ENCODE measurements at places on chromosomes 5 and 9. TPM values are rescaled to one million over a fixed set of nuclear protein-coding genes. Genes with fewer than 3 reads are reported as not detected.

DNA sequence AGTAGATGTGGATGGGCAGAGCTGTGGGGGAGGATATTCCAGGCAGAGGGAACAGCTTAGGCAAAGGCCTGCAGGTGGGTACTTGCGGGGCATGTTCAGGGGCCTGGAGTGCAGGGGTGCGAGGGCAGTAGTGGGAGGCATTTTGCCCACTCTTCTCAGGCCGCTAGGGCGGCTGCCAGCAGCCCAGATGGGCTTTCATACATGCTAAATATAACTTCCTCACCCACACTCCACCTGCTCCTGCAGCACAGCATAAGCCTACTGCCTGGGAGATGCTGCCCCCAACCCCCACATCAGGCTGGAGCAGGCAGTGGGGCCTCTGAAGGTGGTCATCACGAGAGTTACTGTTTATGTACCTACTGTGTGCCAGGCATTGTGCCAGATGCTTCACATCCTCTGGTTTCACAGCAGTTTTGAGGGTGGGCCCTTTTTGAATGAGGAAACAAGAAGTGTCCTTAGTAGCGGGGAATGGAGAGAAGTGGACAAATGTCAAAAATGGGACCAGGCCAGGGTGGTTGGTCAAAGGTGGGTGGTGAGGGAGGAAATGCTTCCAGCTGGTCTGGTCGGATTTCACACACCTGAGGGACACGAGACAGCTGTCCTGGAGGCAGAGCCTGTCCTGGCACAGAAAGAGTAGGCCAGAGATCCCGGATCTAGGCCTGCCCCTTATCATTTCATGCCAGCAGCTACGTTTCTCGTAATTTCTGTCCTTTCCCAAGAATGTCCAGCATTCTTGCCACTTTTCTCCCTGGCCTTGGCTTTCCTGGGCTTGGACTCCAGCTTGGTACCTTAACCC is 12.1 kb downstream of the RGS14 start:
- no peak for DNase-seq

DNA sequence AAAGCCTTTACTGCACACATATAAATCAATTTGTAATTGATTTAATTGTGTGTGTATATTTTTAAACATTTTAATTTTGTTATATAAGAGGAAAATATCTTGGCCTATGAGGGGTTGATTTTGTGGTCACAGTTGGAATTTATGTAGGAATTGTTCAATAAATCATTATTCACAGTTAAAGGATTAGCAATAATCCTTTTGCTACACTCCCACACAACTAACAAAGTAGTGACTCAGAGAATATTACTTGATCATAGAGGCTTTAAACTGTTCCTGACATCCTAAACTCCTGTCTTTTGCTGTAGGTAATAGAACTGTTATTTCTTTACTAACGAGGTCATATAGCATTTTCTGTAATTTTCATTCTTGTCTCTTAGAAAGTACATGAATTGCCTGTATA is 95.5 kb downstream of the ZCCHC7 start:
- DNase-seq, result no peak

GRCh38 chr5:16981700-16982099 is 45.6 kb upstream of the MYO10 start:
- no peak for DNase-seq

The C9 gene
- polyA plus RNA-seq, result 0.50 TPM

DNA sequence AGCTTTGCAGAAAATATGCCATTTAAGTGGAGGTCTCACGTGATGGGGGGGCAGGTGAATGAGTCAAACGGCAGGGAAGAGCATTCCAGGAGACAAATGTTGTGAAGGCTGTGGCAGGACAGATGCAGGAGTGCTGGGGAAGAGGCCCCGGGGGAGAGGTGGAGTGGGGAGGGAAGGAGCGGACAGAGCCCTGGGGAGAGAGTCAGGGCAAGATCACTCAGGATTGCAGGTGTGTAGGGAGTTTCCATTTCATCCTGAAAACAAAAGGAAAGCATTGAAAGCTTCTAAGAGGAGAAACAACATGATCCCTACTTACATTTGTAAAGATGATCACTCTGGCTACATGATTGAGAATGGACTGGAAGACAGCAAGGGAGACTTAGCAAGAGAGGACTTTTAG is 323.3 kb downstream of the ASTN2 start:
- no peak for DNase-seq

The PCDHGB5 gene
- 7.8 TPM for polyA plus RNA-seq

GRCh38 chr9:135120249-135120648 is 32.8 kb downstream of the OLFM1 start:
- DNase-seq, result no peak

GRCh38 chr9:33817327-33818166 is 587 bp downstream of the UBE2R2 start:
- DNase-seq, result peak; percentile 41

GRCh38 chr5:141877356-141878185 is 639 bp downstream of the PCDH1 start:
- DNase-seq, result no peak

- DNase-seq, result no peak
Observed at GRCh38 chr5:15463231-15463980, 36.6 kb upstream of the FBXL7 start.

DNA sequence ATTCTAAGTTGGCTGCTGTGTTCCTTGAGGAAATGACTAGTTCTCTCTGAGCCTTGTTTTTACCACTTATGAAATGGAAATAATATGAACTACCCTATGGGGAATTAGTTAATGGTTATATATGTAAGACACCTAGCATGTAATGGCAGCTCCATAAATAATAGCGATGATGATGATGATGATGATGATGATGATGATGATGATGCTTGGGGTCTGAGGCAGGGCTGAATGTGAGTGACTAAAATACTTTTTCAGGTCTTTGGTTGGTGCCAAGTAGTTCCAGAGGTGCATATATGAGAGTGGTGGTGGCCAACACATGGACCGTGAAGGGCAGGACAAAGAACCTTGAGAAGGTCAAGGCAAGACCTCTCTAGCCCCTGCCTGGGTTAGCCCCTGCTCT is 123.3 kb upstream of the PANK3 start:
- no peak for DNase-seq

The GADD45G gene
- polyA plus RNA-seq, result 4.5 TPM

GRCh38 chr5:2181149-2181548 is 298.4 kb upstream of the IRX4 start:
- no peak for DNase-seq

GRCh38 chr5:146048994-146049703 is 56.2 kb downstream of the PLAC8L1 start:
- DNase-seq, result peak; percentile 52

- no peak for DNase-seq
Observed at GRCh38 chr9:126389992-126390391, 63.4 kb downstream of the MVB12B start.

DNA sequence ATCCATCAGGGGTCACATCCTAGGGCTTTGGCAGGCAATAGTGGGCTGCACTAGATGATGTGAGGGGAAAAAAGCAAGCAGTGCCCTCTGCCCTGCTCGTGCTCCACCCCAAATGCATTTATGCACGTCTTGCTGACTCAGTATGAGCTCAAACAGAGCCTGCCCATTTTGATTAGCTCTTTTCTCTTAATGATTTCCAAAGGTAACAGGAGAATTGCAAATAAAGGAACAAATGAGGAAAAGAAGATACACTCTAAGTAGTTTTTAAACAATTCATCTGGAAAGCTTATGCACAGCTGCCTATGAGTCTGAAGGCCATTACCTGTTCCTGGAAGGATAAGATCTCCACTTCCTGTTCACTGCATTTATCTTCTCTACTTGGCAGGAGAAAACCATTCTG is 364.2 kb downstream of the TMEM232 start:
- no peak for DNase-seq

- no peak for DNase-seq
Observed at GRCh38 chr9:8871396-8871795, 1071.8 kb upstream of the DMAC1 start.

GRCh38 chr9:132622159-132622558 is 39.8 kb downstream of the BARHL1 start:
- DNase-seq, result no peak

The TXNDC8 gene
- not detected for polyA plus RNA-seq

The PCDHB9 gene
- 5.0 TPM for polyA plus RNA-seq

GRCh38 chr5:53962306-53962705 is 348.1 kb downstream of the ARL15 start:
- no peak for DNase-seq

DNA sequence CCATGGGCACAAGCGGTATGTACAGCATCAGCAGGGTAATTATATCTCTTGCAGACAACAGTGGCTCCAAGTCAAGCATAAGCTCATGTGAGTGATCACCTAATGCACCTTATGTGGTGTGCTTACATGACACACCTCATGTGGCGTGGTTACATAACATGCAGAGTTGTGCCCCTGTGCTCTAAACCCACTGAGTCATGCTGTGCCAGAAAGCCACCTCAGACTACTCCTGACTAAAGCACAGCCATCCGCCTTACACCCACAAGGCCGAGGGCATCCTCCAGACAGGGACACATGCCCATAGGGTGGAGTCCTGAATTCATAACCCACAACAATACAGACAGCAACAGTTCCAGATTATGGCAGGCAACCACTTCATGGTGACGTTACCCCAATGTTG is 163.7 kb upstream of the SLC30A5 start:
- no peak for DNase-seq

The CARTPT gene
- polyA plus RNA-seq, result not detected

GRCh38 chr5:159049844-159050315 is 49.8 kb downstream of the EBF1 start:
- DNase-seq, result no peak

The KIF20A gene
- polyA plus RNA-seq, result 44.0 TPM

The MTMR12 gene
- 37.7 TPM for polyA plus RNA-seq

- no peak for DNase-seq
Observed at GRCh38 chr5:17928581-17928981, 294.3 kb downstream of the TAF11L14 start.

The TAS2R1 gene
- not detected for polyA plus RNA-seq

DNA sequence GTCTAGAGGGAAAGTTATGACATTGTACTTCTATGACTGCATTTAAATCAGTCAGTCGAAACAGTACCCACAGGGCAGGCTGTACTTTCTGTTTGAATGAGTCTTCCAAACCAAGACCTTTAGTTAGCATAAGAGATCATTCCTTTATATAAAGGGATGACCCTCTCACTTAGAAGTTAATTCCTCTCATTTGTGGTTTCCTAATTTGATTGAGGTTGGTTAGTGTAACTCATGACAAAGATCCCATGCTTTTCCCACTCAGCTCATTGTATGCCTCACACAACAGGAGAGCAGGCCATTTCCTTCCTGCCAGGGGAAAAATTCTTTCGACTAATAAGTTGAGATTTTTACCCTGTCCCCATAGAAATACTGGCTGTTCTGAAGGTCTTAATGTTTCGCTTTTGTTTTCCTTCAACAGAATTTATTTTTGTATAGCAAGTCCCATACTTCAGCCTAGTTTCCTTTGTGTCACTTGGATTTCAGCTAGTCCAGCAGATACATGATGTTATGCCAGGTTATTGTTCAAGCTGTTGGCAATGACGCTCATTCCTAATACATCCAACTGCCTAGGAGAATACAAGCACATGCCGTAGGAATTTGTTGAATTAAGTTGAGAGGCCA is 500.7 kb downstream of the SPATA31D1 start:
- DNase-seq, result no peak

The SLCO4C1 gene
- polyA plus RNA-seq, result 25.7 TPM

GRCh38 chr9:132647355-132647754 is 22.4 kb downstream of the DDX31 start:
- no peak for DNase-seq

DNA sequence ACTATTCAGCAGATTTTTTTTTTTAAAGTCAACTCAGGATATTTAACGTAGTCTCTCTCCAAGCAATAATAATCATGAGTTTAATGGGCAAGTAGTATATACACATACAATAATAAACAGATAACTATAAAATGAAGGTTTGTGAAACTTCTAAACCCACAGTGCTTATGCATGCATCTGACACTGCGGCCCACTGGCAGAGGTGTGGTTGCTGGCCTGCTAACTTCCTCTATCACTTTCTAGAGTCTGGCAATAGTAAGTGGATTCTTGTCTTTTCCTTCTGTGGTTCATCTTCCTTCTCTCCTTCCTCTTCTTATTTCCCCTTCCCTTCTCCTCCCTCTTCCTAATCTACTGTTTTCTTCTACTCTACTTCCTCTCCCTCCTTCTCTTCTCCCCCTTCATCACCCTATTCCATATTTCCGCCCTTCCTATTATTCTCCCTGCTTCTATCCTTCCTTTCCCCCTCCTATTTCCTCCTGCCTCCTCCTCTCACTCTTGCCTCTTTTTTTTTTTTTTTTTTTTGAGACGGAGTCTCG is 18.6 kb upstream of the AGXT2 start:
- no peak for DNase-seq

DNA sequence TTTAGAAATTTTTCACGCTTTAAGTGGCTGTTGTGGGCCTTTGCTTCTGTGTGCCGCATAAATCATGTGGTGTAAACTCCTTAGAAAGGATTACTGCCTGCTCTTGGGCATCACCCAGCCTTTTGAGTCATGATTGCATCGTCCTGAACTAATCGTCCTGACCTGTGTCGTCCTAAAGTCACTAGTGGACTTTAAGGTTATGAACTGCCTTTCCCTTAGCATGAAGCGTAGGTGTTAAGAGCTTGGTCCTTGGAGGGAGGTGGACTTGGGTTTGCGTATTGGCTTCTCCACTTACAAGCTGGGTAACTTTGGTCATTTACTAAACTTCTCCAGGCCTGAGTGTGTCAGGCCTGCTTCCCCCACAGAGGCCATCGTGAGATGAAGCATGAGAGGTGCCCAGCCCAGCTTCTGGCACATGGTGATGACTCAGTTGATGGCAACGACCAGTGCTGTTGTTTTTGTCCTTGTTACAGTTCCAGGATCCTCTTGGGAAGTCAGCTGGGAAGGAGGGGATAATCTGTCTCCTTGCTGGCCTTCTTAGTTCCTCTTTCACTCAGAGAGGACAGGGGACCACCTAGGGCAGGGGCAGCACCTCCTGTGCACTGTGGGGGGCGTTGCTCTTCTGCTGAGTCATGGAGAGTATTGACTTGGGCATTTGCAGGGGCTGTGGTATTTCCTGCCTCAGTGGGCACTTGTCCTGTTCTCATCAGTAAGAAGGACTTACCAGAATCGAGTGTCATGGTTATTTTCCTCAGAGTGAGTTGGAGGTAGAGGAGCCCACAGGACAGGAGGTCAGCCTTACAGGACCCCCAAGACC is 54.2 kb upstream of the NCS1 start:
- DNase-seq, result no peak

GRCh38 chr5:102754767-102755431 is at the start of gene PAM:
TSS of gene PAM (plus strand) at chr5:102755305. CDS start at chr5:102866196, 110,891 bp downstream.
- DNase-seq, result no peak
